Cortex of kidney (tissue), 1 donor: ENCODE measurements at places on chromosomes 13 and 19.

DNA sequence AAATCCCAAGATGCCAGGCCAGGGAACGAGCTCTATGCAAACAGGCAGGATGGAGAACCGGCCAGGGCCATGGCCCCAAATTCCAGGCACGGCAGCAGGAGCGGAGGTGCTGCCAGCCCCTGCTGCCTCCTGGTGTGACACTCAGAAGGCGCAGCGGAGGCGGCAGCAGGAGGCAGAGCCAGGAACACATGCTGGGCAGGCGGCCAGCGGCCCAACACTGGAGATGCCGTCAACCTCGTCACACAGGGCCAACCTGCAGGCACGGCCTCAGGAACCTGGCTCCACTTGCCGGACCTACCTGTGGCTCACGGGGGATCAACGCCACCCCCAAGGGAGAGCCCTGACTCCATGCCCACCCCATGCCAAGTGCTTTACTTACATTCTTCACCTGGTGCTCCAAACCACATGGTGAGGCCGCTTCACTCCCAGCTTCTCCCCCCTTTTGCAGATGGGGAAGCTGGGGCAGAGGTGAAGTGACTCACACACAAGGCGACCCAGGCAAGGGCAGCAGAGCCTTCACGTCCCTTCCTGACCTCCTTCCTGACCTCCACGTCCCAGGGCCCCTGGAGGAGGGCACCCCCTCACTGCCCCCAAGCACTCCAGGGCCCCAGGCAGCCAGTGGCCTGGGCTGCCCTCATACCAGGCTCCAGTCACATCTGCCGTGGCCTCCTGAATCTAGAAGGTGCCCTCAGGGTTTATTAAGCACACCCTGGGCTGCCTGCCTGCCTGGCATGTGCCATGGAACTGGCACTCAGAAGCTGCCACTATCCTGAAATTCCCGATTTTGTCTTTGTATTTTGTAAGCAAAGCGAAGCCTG, 43.5 kb downstream of the GGACT start:
- DNase-seq, result no peak

DNA sequence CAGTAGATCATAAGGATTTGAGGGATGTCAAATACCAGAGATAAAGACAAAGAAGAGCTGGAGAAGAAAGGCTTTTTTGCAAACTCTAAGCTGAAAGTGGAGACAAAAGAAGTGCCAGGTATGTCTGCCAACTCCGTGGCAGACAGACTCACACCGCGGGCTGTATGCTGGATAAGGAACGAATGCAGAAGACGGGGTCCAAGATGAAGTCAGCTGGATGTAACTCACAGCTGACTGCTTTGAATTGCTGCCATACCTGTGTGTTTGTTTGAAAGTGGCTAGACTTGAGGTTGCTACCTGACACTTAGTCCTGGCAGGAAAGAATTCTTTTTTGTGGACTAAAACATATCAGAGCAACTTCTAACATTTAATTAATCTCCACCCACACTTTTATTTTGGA, 398.8 kb downstream of the DLEU7 start:
- no peak for DNase-seq

- peak; percentile 57 for DNase-seq
Measured at GRCh38 chr19:58059003-58059670, at the start of gene ZNF135. ZNF135 (plus strand) TSS chr19:58059282; CDS start chr19:58060003, 721 bp downstream.

- DNase-seq, result no peak
Measured at GRCh38 chr13:33032037-33032625, 15.9 kb downstream of the KL start.

DNA sequence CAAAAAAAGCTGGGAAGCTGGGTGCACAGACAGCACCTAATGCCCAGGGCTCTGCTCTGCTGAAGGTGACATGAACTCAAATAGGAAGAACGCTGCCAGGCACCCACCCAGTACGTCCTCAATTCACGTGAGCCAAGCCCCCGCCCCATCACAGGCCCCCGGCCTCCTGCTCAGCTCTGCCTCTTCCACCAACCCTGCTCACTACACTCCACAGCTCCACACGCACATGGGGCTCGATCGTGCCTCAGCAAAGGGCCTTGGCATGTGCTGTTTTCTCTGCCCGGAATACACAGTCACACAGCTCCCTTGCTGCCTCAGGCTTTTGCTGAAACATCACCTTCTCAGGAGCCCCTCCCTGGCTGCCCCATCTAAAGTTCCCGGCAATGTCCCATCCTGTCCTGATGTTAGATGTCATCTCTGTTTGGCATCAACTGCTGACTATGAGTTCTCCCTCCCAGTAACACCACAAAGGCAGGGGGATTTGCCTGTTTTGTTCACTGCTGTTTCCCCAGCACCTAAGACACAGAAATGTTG, 2.3 kb downstream of the ATP13A1 start:
- no peak for DNase-seq

GRCh38 chr19:56619121-56619520, 23.8 kb upstream of the SMIM17 start:
- DNase-seq, result no peak

- DNase-seq, result no peak
Measured at GRCh38 chr13:102817907-102818306, 19.0 kb downstream of the BIVM start.

DNA sequence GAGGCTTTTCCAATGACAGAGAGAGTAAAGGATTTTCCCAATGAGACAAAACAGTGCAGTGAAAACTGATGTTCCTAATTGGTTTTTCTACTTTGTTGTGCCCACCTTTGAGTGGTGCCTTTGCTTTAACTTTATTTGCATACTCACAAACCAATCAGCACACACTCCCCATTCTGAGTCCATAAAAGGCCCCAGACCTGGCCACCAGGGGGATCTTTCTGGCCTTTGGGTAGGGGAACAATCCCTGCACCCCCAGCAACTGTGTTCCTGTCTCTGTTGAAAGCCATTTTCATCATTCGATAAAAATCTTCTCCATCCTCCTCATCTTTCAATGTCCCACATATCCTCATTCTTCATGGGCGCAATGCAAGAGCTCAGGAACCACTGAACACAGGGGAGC, 252.8 kb downstream of the B3GLCT start:
- no peak for DNase-seq

GRCh38 chr13:47100214-47100853, 203.5 kb upstream of the HTR2A start:
- DNase-seq, result no peak

DNA sequence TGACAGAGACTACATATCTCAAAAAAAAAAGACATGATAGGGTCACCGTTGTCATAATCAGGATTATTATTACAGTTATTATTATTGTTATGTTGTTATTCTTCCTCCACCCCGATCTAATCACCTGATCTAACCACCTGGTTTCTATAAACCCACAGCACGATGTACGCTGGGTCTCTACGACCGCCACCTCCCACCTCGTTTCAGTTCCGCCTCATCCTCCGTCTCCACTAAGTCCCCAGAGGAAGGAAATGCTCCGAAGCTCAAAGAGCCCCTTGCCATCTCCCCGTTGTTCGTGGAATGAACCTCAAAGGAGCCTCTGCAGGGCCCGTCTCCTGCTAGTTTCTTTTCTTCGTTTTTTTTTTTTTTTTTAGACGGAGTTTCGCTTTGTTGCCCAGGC, 15.9 kb upstream of the MEIS3 start:
- DNase-seq, result no peak

- DNase-seq, result no peak
Measured at GRCh38 chr13:105991622-105992277, 543.7 kb downstream of the EFNB2 start.

DNA sequence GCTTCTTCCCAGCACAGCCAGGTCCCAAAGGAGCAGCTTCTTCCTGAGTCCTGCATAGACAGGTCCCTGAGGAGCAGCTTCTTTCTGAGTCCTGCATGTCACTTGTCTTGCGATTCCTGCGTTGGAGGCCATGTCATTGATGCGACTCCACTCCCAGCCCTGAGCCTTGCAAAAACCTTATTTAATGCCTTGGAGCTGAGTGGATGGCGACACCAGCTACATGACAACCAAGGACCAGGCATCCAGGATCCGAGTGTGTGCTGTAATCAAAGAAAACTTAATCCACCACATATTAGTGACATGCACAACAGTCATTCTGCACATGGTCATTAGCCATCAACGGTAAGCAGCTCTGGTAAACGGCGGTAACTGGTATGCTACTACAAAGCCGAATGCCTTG, 315.8 kb downstream of the TEX29 start:
- DNase-seq, result no peak

DNA sequence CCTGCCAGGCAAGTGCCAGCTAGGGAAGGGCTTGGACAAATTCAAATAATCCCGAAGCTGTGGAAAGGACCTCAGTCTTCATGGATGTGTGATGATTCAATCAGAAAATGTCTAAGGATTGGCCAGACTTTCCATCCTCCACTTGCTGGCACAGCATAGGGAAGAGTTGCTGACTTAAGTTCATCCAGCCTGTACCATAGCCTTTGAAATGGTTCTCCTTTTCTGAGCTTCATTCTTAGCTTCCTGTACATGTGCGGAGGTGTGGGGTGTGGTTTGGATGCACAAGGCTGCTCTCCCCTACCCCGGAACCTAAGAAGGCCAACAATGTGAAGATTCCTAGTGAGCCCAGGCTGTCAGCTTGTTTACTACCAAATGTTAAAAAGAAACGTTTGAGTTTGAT, 959 bp upstream of the IGFL3 start:
- DNase-seq, result no peak

DNA sequence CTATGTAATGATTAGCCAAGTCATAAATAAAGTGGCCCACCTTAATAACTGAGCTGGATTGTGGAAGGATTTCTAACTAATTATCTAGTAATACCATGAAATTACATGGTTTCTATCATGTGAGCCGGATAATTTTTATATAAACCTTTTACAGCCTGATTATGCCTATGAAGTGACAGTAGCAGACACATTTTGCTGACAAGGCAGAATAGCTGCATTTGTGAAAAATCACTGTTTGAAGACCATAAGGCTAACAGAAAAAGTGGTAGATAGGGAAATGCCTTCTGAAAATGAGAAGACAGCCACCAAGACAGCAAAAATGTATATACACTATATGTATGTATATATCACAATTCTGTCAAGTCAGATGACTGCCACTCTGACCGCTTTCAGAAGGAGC, 27.1 kb downstream of the SLITRK5 start:
- no peak for DNase-seq

GRCh38 chr13:99062593-99062992, 84.7 kb upstream of the DOCK9 start:
- DNase-seq, result no peak

GRCh38 chr13:36135876-36136275, 4.7 kb upstream of the DCLK1 start:
- no peak for DNase-seq

DNA sequence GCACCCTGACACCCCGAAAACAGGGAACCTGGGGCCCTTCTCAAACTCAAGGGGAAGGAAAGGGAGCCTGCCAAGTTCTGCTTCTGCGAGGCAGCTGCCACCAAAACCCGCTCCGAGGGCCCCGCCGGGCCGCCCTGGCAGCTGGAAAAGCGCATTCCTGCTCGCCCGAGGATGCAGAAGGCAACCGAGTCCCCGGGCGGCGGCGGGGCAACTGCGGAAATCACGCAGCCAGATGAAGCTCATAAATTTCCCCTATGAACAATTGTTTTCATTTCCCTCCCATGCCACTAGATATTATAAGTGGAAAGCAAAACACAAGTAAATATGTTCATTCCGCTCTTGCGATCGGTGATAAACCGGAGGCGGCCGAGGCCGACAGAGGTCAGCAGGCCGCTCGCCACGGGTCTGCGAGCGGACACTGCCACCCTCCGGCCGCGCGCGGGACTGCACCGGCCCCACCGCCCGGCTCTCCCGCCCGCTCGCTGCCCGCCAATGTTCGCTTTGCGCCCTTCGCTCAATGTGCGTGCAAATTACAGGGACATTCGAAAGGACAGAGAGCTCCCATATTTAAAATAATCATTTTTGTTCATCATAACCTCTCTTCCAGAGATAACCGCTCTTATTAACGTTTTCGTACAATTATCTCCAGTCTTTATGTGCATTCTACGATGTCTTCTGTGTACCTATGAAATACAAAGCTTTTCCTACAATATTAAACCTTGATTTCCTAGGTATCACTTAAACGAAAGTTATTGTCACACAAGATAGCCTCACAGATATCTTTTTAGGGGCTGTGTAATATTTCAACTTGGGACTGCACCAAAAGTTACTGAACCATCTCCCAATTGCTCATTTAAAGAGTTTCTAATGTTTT, 120.8 kb upstream of the ZNF507 start:
- no peak for DNase-seq

GRCh38 chr13:111323950-111324651, 3.7 kb downstream of the TEX29 start:
- no peak for DNase-seq

DNA sequence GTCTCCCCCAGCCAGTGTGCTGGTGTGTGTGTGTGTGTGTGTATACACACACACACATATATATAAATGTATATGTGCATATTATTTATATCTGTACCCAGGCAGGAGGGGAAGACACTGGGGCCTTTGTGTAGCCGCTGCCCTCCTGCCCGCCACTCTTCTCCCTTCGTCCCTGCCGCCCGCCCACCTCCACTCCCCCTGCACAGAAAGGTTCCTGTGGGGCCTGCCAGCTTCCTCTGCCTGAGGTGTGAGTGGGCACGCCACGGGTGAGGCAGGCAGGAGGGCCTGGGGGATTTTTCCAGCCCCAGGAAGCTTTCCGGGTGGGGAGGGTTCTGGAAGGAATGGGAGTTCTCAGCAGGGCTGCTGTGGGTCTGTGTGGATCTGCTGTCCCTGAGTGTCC, 6.9 kb downstream of the IRF2BP1 start:
- no peak for DNase-seq
